ENCODE measurements at places on chromosomes 2 and 18. TPM values are rescaled to one million over a fixed set of nuclear protein-coding genes. Genes with fewer than 3 reads are reported as not detected.

DNA sequence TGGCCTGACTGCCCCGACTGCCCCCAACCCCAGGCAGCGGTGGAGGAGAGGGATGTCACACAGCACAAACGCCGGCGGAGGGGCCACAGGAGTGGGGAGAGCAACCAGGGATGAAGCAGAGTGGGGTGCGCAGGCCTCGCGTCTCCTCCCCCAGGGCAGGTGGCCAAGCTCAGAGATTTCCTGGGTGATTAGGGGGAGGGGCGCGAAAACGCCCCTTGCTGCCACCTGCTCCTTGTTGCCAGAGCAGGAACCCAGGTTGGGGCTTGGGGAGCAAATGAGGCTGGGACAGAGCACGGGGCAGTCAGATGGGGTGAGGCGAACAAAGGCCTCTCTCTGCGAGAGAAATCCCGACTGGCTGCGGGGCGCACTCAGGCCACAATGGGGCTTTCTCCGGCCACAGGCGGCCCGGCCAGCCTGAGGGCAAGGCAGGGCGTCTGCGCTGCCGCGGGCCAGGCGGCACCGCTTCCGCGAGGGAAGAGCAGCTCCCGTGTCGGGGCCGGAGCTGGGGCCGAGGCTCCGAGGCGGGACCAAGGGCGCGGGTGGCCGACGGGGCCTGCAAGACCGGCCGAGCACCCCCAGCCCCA is 11.5 kb downstream of the TEX44 start:
- ATAC-seq: peak; percentile 48

The AGXT gene
- not detected for total RNA-seq

DNA sequence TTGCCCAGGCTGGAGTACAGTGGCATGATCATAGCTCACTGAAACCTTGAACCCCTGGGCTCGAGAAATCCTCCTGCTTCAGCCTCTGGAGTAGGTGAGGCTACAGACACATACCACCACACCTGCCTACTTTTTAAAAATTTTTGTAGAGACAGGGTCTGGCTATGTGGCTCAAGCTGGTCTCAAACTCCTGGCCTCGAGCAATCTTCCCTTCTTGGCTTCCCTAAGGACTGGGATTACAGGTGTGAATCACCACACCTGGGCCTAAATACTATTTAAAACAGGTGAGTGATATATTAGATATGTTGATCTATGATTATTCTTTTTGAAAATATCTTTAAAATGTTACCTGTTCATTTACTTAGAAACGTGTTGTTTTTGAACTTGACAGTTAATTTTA is 57.2 kb downstream of the MOGAT1 start:
- ATAC-seq: no peak

The TSPYL6 gene
- not detected for total RNA-seq

The FAM124B gene
- 3.4 TPM for total RNA-seq

- peak; percentile 30 for ATAC-seq
Observed at GRCh38 chr18:67650686-67651385, 134.3 kb upstream of the DSEL start.

The GREB1 gene
- total RNA-seq: 7.9 TPM

DNA sequence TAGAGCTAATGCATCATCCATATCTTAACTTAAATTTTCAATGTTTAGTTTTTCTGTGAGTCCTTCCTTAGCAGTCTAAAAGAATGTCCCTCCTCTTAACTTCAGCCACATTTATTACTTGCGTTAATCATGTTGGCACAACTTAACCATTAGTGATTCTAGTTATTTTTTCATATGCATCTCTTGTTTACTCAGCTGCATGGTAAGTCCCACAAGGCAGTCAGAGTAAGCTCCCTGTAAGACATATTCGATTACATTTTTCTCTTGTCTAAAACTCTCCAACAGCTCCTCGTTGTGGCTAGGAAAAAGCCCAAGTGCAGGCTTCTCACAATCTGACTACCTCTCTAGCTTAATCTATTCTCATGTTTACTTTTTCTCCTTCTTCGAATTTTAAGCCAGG is 2045.3 kb upstream of the PIK3C3 start:
- ATAC-seq: no peak

DNA sequence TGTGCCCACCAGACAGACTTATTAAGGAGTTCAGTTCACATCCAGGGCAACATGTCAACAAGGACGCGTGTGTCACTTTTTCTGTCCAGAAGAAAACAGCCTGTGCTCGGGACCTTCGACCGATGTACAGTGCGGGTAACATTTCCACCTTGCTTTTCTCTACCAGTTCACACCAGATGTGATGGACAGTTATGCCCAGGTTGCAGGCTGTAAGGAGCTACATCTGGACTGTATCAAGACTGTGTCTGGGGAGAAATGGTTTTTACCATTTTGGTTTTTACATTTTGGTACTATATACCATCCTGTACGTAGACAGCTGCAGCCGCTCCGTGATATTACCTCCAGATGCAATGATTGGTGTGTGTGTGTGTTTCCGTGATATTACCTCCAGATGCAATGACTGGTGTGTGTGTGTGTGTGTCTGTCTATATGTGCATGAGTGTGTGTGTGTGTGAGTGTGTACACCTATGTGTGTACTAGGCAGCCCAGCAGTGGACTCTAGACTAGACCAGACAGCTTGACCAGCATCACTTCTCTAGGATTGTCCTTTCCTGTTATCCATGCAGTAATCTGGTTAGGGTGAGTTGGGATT is 118.0 kb downstream of the COL6A3 start:
- no peak for ATAC-seq

- ATAC-seq: no peak
Observed at GRCh38 chr2:122736279-122736678, 980.8 kb downstream of the TSN start.

DNA sequence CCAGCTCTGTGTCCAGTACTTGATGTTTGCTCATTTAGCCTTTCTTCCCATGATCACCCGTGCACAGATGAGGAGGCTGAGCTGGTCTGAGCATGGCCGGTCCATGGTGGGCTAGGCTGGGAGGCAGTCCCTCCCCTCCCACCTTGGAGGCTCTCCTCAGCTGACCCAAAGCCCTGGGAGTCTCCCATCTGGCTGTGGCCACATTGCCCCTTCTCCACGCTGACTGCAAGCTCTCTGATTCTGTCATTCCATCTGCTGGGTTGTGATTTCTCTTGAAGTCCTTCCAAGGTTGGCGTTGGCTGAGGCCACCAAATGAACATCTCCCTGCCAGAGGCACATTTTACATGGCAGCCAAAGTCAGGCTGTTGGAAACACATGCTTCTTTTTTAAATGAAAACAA is 44.0 kb downstream of the ACKR3 start:
- no peak for ATAC-seq

- no peak for ATAC-seq
Observed at GRCh38 chr18:55306359-55307024, 281.5 kb downstream of the TCF4 start.

The INHBB gene
- 0.31 TPM for total RNA-seq

- ATAC-seq: no peak
Observed at GRCh38 chr2:204357286-204357685, 188.0 kb upstream of the PARD3B start.

- no peak for ATAC-seq
Observed at GRCh38 chr2:19504400-19505198, 146.2 kb upstream of the OSR1 start.

DNA sequence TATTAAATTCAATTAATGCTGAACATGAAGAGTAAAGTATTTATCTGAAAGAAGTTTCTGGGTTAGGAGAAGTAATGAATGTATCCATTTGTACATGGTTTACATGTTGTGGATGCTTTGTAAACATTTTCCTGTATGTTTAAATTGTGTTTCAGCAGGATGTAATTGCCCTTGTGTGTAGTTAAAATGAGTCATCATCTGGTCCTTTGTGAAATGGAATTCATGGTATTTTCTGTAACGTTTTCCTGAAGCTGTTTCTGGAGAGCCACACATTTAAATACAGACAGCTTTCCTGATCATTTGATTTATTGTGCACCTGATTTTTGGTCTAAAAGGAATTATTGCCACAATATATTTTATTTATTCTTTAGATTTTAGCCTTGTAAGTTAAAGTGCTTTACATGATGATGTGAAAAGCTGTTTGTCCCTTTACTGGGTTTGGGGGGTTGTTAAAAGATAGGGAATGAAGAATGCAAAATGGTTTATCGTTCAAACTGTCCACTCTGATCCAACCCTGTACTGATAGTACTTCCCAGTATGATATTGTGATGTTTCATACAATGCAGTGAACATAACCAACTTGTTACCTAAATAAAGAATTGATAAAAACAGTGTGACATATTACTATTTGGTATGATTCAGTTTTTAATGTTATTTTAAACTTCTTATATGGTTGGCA is 41.7 kb upstream of the SLC3A1 start:
- ATAC-seq: no peak

DNA sequence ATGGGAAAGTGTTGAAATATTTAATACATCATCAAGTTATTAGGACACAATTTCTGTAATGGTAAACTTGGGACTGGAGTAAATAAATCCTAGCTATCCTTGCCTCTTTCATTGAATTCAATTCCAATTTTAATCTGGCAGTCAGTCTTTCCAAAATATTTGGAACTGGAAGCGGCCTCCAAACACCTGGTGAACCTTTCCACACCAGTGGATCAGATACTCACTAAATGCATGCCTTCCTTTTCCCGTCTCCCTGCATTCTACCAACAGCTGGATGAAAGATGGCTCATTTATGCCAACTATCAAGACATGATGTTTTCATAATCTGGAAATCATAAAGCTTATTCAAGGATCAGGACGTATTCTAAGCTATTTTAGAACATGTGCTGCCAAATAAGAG is 488.2 kb upstream of the SPHKAP start:
- peak; percentile 40 for ATAC-seq

GRCh38 chr2:168729455-168729854 is 73.0 kb upstream of the NOSTRIN start:
- ATAC-seq: no peak

Data from gastroesophageal sphincter (tissue), 4 donors.